T-helper 17 cell (primary cell): ENCODE measurements at places on chromosomes 7 and 10. TPM values are rescaled to one million over a fixed set of nuclear protein-coding genes. Genes with fewer than 3 reads are reported as not detected.
A peak's percentile ranks its signal among the peaks of the same experiment; 100 is the strongest.

DNA sequence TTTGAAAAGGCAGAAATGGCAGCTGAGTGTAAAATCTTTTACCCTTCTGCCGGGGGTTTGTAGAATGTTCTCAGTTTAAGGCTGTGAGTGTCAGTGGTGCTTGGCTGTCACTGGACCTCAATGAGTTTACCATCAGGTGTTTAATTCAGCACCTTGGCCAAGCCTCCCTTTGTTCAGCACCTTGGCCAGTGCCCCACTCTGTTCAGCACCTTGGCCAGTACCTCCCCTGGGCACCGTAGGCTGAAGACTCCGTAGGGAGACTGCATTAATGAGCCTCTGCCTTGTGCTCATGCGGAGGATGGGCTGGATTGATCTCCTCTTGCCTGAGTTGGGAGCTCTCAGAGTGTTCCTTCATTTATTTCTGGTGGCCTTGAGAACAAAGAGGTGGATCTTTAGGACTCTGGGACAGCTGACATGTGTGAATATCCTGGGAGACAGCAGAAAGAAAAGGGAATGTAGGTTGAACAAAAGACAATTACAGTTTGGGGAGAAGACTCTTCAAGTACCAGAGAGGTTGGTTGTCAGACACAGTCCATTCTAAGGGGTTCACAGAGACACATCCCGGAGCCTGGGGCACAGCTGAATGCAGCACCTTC lies 1.6 kb downstream of the FAM24A start:
- H3K4me1 ChIP-seq = no peaks in the 10 kb centered on the region
- no peak overlapping the region for H3K27ac ChIP-seq
- H3K36me3 ChIP-seq = no peaks in the 10 kb centered on the region
- H3K27me3 ChIP-seq = no peaks in the 10 kb centered on the region
- peak; percentile 25 for DNase-seq
- H3K4me3 ChIP-seq = no peak overlapping the region

DNA sequence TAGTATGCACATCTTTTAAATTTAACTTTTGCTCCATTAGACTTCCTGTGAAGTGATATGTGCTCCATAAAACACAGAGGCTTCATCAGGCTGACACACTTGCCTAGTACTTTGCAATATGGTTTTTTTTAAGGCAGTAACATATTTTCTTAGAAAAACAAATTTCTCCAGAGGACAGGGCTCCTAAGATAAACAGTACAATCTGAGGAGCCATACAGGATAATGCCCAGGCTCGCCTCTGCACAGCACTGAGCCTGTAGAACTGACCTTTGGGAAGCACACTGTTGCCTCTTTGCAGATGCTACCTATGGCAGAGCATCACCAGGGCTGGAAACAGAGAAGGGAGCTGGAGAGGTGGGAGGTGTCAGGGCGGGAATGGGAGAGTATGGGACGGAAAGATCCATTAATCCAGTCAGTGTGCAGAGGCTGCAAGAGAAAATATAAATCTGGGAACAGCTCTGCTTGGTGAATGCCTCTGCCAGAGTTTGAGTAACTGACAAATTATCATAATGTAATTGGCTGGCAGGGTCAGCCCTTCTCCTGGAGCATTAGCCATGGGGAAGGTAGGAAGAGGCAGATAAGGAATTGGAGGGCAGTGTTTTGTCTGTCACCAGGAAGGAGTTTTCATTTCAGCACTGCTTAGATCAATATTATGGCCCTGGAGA lies 132.3 kb downstream of the CREB5 start:
- no peak for DNase-seq
- no peak overlapping the region for H3K4me3 ChIP-seq
- no peak overlapping the region for H3K27ac ChIP-seq
- no peaks in the 10 kb centered on the region for H3K4me1 ChIP-seq
- no peaks in the 10 kb centered on the region for H3K36me3 ChIP-seq

The ANKRD61 gene
- total RNA-seq = not detected

GRCh38 chr10:103621783-103622125 lies 128.2 kb downstream of the NEURL1 start:
- H3K27ac ChIP-seq = no peak overlapping the region
- H3K4me1 ChIP-seq = peaks cover 5% of the 10 kb centered on the region
- H3K36me3 ChIP-seq = peaks cover 4% of the 10 kb centered on the region

The UNC5B gene
- total RNA-seq = not detected

DNA sequence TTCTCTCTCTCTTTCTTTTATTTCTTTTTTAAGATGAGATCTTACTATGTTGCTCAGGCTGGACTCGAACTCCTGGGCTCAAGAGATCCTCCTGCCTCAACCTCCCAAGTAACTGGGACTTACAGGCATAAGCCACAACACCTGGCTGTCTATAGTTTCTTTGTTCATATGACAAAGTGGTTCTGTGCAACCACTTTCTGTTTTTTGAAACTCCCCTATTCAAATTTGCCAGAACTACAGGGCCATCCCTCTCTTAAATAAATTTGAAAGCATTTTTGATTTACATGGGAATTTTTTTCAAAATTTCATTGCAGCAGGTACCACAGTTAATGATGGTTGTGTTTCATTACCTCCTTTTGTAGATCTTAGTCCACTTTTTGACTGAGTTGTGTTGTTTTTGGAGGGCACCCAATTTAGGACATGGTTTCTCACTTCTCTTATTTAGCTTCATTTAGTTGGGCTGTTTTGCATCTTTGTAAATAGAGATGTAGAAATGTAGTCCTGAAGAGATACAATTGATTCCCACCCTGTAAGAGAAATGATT lies 119.2 kb downstream of the LRRC4 start:
- H3K27ac ChIP-seq = no peak overlapping the region
- peaks cover 4% of the 10 kb centered on the region for H3K36me3 ChIP-seq
- DNase-seq = no peak
- no peak overlapping the region for H3K4me3 ChIP-seq
- H3K27me3 ChIP-seq = no peaks in the 10 kb centered on the region

The LIPJ gene
- total RNA-seq = not detected

DNA sequence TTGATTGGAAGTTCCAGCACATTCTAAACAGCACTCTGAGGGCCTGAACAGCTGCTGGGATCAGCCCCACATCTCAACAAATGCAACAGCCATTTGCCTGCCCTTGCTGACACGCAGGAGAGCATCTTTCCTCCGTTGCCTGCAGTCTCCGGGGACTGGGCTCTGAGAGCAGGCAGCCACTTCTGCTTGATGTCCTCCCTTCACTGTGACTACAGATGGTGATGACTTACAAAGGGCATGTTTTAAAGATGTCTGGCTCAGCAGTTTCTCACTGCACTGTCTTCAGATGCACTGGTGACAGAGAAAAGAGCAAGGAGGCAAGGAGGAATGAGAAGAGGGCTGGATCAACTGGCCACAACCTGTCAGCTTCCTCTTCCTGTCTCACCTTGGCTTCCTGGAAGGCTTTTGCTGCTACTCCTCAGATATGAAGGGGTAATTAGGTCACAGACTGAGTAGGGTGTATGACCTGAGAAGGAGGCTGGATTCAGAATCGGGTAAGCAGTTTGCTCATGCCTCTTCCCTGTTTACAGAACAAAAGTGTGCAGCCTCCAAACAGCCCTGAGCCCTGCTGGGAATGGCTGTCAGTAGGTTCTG lies 143.5 kb upstream of the GHITM start:
- no peak for DNase-seq
- H3K4me3 ChIP-seq = peak overlapping the region; percentile 66
- H3K27ac ChIP-seq = peak overlapping the region; percentile 79

GRCh38 chr10:101364721-101365120 lies 10.8 kb downstream of the BTRC start:
- no peak overlapping the region for H3K4me3 ChIP-seq
- no peak overlapping the region for H3K27ac ChIP-seq
- peaks cover under 1% of the 10 kb centered on the region for H3K36me3 ChIP-seq
- H3K27me3 ChIP-seq = no peaks in the 10 kb centered on the region

The MRPS17 gene
- 6.8 TPM for total RNA-seq

GRCh38 chr7:92872701-92873100 lies 36.3 kb upstream of the CDK6 start:
- H3K36me3 ChIP-seq = no peaks in the 10 kb centered on the region
- H3K4me1 ChIP-seq = peaks cover 14% of the 10 kb centered on the region
- no peak overlapping the region for H3K4me3 ChIP-seq
- H3K27ac ChIP-seq = no peak overlapping the region
- no peak for DNase-seq

DNA sequence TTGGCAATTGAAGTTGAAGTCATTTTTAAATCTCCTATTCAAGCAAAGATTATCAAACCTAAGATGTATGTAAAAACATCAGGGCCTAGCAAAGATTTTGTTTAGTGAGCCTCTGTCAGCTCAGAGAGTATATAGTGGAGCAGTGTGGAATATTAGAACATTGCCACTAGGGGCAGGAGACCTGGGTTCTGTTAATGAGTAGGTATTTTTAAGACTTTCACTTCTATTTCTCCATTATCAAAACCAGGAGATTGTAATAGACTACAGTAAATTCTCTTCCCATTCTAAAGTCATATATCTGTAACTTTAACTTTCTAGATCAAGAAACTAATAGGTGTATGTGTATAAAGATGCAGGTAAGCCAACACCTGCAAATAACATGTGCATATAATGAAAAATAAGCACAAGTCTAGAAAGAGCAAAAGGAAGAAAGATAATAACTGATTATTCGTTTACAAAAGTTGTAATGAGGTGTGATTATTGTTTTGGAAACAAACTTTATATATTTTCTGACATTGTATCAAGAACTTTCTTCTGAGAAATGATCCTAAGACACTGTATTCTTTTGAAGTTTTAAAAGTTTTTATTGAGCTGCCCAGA lies 64.4 kb downstream of the KCND2 start:
- H3K27me3 ChIP-seq = no peaks in the 10 kb centered on the region
- H3K4me3 ChIP-seq = no peak overlapping the region
- no peaks in the 10 kb centered on the region for H3K4me1 ChIP-seq
- H3K27ac ChIP-seq = no peak overlapping the region
- DNase-seq = no peak
- no peaks in the 10 kb centered on the region for H3K36me3 ChIP-seq

- H3K27me3 ChIP-seq = peaks cover 42% of the 10 kb centered on the region
- H3K4me3 ChIP-seq = no peak overlapping the region
- no peak overlapping the region for H3K27ac ChIP-seq
- no peaks in the 10 kb centered on the region for H3K4me1 ChIP-seq
- no peak for DNase-seq
Observed at GRCh38 chr10:132868995-132869394, 73.4 kb downstream of the CFAP46 start.

The MUC12 gene
- not detected for total RNA-seq

DNA sequence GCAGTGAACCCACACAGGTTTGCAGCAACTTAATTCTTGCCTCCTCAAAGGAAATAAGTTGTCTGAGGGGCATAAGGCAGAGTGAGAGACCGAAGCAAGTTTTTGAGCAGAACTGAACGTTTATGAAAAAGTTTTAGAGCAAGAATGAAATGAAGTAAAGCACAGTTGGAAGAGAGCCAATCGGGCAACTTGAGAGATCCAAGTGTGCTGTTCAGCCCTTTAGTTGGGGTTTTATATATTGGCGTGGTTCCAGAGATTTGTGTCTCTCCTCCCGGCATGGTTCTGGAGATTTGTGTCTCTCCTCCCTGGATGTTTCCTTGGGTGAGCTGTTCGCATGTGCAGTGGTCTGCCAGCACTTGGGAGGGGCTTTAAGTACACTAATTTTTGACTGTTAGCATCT lies 141.4 kb upstream of the DGKB start:
- no peak overlapping the region for H3K27ac ChIP-seq
- no peaks in the 10 kb centered on the region for H3K4me1 ChIP-seq
- no peak overlapping the region for H3K4me3 ChIP-seq
- H3K36me3 ChIP-seq = no peaks in the 10 kb centered on the region
- DNase-seq = no peak

GRCh38 chr10:132665946-132666704 lies 119.8 kb downstream of the NKX6-2 start:
- peaks cover 4% of the 10 kb centered on the region for H3K4me1 ChIP-seq
- no peak overlapping the region for H3K27ac ChIP-seq
- H3K27me3 ChIP-seq = no peaks in the 10 kb centered on the region
- no peak overlapping the region for H3K4me3 ChIP-seq
- no peak for DNase-seq
- peaks cover 2% of the 10 kb centered on the region for H3K36me3 ChIP-seq

- H3K4me3 ChIP-seq = no peak overlapping the region
- H3K36me3 ChIP-seq = no peaks in the 10 kb centered on the region
Observed at GRCh38 chr10:82925547-82925946, 1050.6 kb downstream of the NRG3 start.

The C10orf62 gene
- not detected for total RNA-seq

The H2AZ2 gene
- total RNA-seq = 173 TPM

The PCLO gene
- total RNA-seq = not detected

GRCh38 chr10:81978238-81978637 lies 103.2 kb downstream of the NRG3 start:
- no peaks in the 10 kb centered on the region for H3K27me3 ChIP-seq
- no peaks in the 10 kb centered on the region for H3K36me3 ChIP-seq
- no peak overlapping the region for H3K27ac ChIP-seq
- H3K4me3 ChIP-seq = no peak overlapping the region
- DNase-seq = no peak

The VAX1 gene
- total RNA-seq = not detected
